Osteoblast (primary cell): ENCODE measurements at places on chromosomes 13 and 19. TPM values are rescaled to one million over a fixed set of nuclear protein-coding genes. Genes with fewer than 3 reads are reported as not detected.

The ZNF613 gene
- 6.5 and 8.0 TPM in 2 replicates for total RNA-seq

GRCh38 chr13:110648146-110648819, 32.9 kb downstream of the NAXD start:
- no peak overlapping the region for H3K4me3 ChIP-seq
- H3K36me3 ChIP-seq: peaks cover 35% of the 10 kb centered on the region
- no peak for DNase-seq
- H3K4me1 ChIP-seq: peaks cover 5% of the 10 kb centered on the region
- no peak overlapping the region for H3K27ac ChIP-seq
- no peaks in the 10 kb centered on the region for H3K27me3 ChIP-seq

DNA sequence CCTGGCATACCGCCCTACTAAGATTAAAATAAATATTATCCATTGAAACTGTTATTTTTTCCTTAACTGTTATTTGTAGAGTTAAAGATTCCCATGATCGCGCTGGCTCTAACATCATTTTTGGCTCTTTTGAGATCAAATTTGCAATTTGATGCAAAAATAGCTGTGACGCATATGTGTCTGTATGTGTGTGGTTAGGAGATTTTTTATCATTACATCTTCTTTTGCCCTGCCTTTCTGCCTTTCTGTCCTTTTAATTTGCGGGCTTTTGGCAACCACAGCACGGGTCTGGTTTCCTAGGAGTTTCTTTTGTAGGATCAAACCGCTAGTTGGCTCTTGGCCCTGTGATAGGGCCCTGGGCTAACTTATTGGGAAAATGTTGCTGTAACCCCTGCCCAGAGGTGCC, 37.3 kb upstream of the ALOX5AP start:
- peak overlapping the region; percentile 57 for H3K4me3 ChIP-seq
- peaks cover 24% of the 10 kb centered on the region for H3K4me1 ChIP-seq
- DNase-seq: peak; percentile 58
- H3K36me3 ChIP-seq: no peaks in the 10 kb centered on the region
- H3K27me3 ChIP-seq: peaks cover 1% of the 10 kb centered on the region

DNA sequence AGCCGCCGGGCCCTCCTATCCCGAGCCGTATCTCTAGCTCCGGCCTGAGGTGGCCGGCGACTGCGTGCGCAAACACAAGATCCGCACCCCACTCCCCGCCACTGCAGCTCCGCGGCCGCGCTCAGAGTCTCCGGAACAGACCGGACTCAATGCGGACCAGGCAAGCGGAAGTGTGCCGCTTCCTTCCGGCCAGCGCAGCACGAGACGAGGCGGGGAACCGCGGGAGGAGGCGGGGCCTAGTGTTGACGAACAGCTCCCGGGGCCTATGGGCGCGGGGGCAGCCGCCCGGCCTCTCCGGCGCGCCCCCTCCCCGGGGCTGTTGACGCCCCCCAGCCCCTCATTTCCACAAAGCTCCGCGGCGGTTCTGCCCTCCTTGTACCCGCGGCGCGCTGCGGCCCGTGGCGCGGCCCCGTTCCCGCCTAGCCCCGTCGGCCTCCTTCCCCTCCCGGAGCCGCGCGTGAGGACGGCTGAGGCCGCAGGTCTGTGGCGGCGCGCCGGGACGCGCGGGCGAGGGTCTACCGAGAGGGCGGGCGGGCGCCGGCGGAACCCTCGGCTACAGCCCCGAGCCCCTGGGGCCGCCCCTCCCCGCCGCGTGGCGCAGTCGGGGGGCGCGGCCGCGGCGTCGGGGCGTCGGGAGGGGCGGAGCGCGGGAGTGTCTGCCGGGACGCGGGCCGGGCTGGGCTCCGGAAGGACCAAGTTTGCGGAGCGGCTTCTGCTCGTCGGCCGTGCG, at the start of gene DPY19L3:
Gene DPY19L3, plus strand, starts transcription at position 340 of the 730 bp plus-strand sequence. CDS start 2,484 bp downstream, outside the sequence.
- H3K27me3 ChIP-seq: no peaks in the 10 kb centered on the region
- peaks cover 12% of the 10 kb centered on the region for H3K36me3 ChIP-seq
- peak within 1 kb of the TSS; percentile 88 for H3K4me3 ChIP-seq
- peak; percentile 99 for DNase-seq
- H3K27ac ChIP-seq: peak within 1 kb of the TSS; percentile 90

The PLK5 gene
- total RNA-seq: under 0.01 TPM in 1 of 2 replicates, not detected in the other

The GARIN5A gene
- 0.29 and 0.36 TPM in 2 replicates for total RNA-seq

The ZNF726 gene
- total RNA-seq: 1.8 and 2.1 TPM in 2 replicates

The PTH2 gene
- total RNA-seq: not detected in 2 replicates

The NDUFB7 gene
- total RNA-seq: 219 and 227 TPM in 2 replicates

- H3K4me1 ChIP-seq: no peaks in the 10 kb centered on the region
- no peak overlapping the region for H3K4me3 ChIP-seq
- H3K36me3 ChIP-seq: no peaks in the 10 kb centered on the region
- no peak overlapping the region for H3K27ac ChIP-seq
Measured at GRCh38 chr13:19890030-19890429, 26.6 kb upstream of the ZMYM5 start.

The PRR22 gene
- 0.29 and 0.36 TPM in 2 replicates for total RNA-seq

GRCh38 chr13:32428581-32429432, 877 bp upstream of the N4BP2L1 start:
- peaks cover 19% of the 10 kb centered on the region for H3K4me1 ChIP-seq
- peaks cover 10% of the 10 kb centered on the region for H3K36me3 ChIP-seq
- H3K27ac ChIP-seq: peak overlapping the region; percentile 6
- H3K4me3 ChIP-seq: peak overlapping the region; percentile 85

DNA sequence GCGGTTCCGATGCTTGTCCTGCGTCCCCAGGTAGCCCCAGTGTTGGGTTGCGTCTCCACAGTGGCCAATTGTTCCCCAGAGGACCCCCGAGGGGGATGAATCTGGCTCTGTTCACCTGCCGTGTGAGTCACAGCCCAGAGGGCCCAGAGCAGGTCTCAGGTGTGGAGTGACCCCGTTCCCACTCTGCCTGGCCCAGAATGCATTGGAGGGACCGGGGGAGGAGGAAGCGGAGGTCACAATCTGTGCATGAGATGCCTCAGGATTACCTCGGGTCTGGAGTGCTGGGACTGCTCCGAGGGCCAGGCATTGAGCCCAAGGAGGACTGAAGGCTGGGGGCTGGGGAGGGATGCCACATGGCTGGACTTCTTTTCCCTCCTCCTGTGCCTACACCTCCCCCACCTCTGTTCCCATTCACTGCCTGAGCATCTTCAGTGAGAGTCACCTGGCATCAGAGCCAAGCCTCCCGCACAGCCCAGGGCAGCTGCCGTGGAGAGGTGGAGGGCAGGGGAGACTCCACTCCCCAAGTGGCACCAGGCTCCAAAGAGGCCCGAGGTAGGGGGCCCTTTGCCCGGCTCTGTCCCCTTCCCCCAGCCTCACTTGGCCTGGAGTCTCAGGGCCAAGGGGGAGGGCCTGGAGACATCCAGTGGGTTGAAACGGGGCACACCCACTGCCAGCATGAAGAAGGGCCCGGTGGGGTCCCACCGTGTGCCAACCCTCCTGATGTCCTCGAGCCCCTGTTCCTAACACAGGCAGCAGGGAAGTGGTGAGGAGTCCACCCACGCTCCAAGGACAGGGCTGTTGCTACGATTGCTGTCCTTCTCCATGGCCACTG, 81.1 kb downstream of the CHST8 start:
- H3K36me3 ChIP-seq: no peaks in the 10 kb centered on the region
- DNase-seq: peak; percentile 49
- no peaks in the 10 kb centered on the region for H3K4me1 ChIP-seq
- H3K4me3 ChIP-seq: no peak overlapping the region
- H3K27ac ChIP-seq: no peak overlapping the region

DNA sequence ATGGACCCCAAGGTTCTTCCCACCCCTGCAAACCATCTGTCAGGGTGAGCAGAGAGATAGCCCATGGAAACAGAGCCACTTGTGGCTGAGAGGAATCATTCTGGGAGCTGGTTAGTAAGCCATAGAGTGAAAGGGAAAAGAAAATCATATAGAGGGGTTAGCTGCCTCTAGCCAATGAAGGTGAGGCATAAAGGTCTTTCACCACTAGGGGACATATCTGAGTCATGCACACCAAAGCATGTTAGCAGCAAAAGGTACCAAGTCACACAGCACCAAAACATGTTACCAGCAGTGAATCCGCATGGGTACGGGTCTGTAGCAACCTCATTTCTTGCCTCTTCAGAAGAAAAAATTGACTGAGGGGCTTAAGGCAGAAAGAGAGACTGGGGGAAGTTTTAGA, 76.7 kb upstream of the ZNF43 start:
- H3K4me1 ChIP-seq: no peaks in the 10 kb centered on the region
- no peak for DNase-seq
- H3K4me3 ChIP-seq: no peak overlapping the region
- H3K27ac ChIP-seq: no peak overlapping the region
- H3K36me3 ChIP-seq: no peaks in the 10 kb centered on the region

GRCh38 chr19:1026783-1027649, 608 bp downstream of the CNN2 start:
- H3K36me3 ChIP-seq: peaks cover 14% of the 10 kb centered on the region
- H3K27me3 ChIP-seq: no peaks in the 10 kb centered on the region
- peak overlapping the region; percentile 79 for H3K27ac ChIP-seq

GRCh38 chr19:38739440-38740256, 4.6 kb downstream of the CAPN12 start:
- DNase-seq: peak; percentile 81
- H3K27me3 ChIP-seq: no peaks in the 10 kb centered on the region
- no peak overlapping the region for H3K4me3 ChIP-seq
- no peaks in the 10 kb centered on the region for H3K4me1 ChIP-seq
- no peak overlapping the region for H3K27ac ChIP-seq

DNA sequence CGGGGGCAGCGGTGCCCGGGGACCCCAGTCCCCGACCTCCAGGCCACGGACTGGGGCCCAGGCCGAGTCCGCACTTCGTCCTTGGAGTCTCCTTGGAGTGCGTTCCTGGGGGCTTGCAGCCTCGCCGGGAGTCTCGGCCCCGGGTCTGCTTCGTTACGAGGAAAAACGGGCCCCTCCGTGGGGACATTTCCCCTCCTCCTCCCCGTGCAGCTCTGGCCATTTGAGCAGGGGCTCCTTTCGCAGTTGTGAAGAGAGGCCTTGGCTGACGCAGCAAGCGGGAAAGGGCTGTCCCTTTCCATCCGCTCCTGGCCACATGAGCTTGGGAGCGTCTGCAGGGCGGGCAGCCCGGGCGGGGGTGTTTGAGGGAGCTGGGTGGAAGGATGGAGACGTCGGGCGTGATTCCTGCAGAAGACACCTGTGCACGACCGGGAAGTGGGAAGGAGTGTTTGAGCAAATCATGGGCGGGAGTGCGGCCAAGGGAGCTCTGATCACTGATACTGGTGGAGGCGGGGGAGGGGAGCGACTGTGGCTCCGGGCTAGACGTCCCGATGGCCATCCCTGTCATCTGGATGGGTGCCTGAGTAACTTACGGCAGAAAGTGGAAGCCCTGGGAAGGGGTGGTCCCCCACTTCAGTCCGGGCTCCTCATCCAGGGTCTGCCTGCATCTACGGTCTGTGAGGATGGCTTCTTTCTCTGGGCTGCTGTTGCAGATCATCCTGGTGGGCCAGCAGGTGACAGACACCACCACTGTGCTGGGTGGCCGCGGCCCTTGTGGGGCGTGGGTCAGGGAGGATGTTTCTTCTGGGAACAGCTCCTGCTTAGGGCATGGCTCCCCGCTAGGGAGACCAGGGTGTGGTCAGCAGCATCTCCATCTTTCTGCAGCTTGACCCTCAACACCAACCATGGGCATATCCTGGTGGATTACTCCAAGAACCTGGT, 736 bp downstream of the GPI start:
- H3K36me3 ChIP-seq: peaks cover 32% of the 10 kb centered on the region
- peak overlapping the region; percentile 93 for H3K4me3 ChIP-seq
